Mucosa of descending colon (tissue), 3 donors: ENCODE measurements at places on chromosomes 2 and 18. TPM values are rescaled to one million over a fixed set of nuclear protein-coding genes. Genes with fewer than 3 reads are reported as not detected.

OBSL1 gene
- total RNA-seq: 7.6 TPM

CD302 gene
- total RNA-seq: 16.0 TPM

SUMO1 gene
- total RNA-seq: 75.5 TPM

SLC9A2 gene
- total RNA-seq: 67.1 TPM

CPLX4 gene
- not detected for total RNA-seq

LYPD6 gene
- total RNA-seq: 2.0 TPM

TMEM169 gene
- total RNA-seq: 0.29 TPM

ALPI gene
- total RNA-seq: 24.4 TPM

SULT1C4 gene
- total RNA-seq: 0.43 TPM

FAM237A gene
- total RNA-seq: not detected

DNMT3A gene
- 50.8 TPM for total RNA-seq

HOXD12 gene
- not detected for total RNA-seq

SERPINB13 gene
- total RNA-seq: not detected

BOLA3 gene
- 47.0 TPM for total RNA-seq

PKDCC gene
- 88.8 TPM for total RNA-seq

COMMD1 gene
- 24.8 TPM for total RNA-seq

FOSL2 gene
- total RNA-seq: 166 TPM

PRKAG3 gene
- total RNA-seq: not detected

VSNL1 gene
- 2.1 TPM for total RNA-seq

LIPG gene
- 42.0 TPM for total RNA-seq

CKAP2L gene
- total RNA-seq: 9.5 TPM

ARHGAP28 gene
- total RNA-seq: 2.6 TPM

OTX1 gene
- not detected for total RNA-seq

TCF7L1 gene
- total RNA-seq: 3.0 TPM

MYL12B gene
- 569 TPM for total RNA-seq

SCYGR1 gene
- not detected for total RNA-seq

ATP5MC3 gene
- total RNA-seq: 480 TPM

KCNJ3 gene
- 0.29 TPM for total RNA-seq

CXCR4 gene
- total RNA-seq: 3.6 TPM

IL36G gene
- not detected for total RNA-seq

FIGN gene
- 1.4 TPM for total RNA-seq

EPG5 gene
- total RNA-seq: 25.6 TPM

TTL gene
- 32.2 TPM for total RNA-seq

GPBAR1 gene
- 3.3 TPM for total RNA-seq

PJVK gene
- 3.3 TPM for total RNA-seq

IL1RL1 gene
- total RNA-seq: 7.1 TPM

TDRD15 gene
- not detected for total RNA-seq

NT5DC4 gene
- not detected for total RNA-seq

RMC1 gene
- total RNA-seq: 30.4 TPM

GPR17 gene
- total RNA-seq: 0.51 TPM

RPRM gene
- total RNA-seq: 9.2 TPM

KCNF1 gene
- total RNA-seq: 0.99 TPM

NEU2 gene
- not detected for total RNA-seq

UGT1A4 gene
- 2.9 TPM for total RNA-seq

NYAP2 gene
- 0.09 TPM for total RNA-seq

PLEKHH2 gene
- 4.1 TPM for total RNA-seq

POU3F3 gene
- 0.14 TPM for total RNA-seq

TMEM247 gene
- total RNA-seq: not detected

AP1S3 gene
- total RNA-seq: 5.0 TPM

LYPD1 gene
- total RNA-seq: 1.8 TPM

ABHD1 gene
- 0.19 TPM for total RNA-seq

SOX11 gene
- 9.5 TPM for total RNA-seq

UCN gene
- 0.52 TPM for total RNA-seq

CTNNA2 gene
- total RNA-seq: 4.2 TPM

CDH20 gene
- total RNA-seq: not detected

FOXD4L1 gene
- not detected for total RNA-seq

SCN9A gene
- 24.3 TPM for total RNA-seq

RASGRP3 gene
- total RNA-seq: 5.4 TPM

CDCA7 gene
- total RNA-seq: 23.0 TPM
